ENCODE measurements at places on chromosomes 11 and 22.

GRCh38 chr11:113184498-113184897, 129.9 kb upstream of the TTC12 start:
- peak; percentile 98 for DNase-seq

- peak; percentile 21 for DNase-seq
Observed at GRCh38 chr11:112163875-112164685, at the start of gene IL18. Gene IL18 (minus strand): TSS chr11:112164094. CDS start chr11:112155053, 9,041 bp downstream.

DNA sequence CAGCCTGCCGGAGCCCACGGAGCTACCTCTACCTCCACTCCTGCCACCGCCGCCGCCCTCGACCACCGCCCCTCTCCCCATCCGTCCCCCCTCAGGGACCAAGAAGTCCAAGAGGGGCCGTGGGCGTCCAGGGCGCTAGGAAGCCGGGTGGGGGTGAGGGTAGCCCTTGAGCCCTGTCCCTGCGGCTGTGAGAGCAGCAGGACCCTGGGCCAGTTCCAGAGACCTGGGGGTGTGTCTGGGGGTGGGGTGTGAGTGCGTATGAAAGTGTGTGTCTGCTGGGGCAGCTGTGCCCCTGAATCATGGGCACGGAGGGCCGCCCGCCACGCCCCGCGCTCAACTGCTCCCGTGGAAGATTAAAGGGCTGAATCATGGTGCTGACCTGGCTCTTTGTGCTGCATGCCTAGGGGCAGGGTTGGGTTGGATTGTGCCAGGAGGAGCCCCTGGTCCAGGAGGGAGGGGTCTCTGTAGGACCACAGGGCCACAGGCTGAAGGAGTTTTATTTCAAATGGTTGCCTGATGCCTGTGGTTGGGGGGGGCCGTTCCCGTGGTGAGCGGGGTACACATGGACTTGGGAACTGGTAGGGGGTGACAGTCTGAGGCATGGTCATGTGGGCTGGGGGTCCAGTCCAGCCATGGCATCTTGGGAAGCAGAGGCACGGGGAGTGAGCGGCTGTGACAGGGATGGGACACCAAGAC, 2.3 kb downstream of the PTPRCAP start:
- DNase-seq: no peak

DNA sequence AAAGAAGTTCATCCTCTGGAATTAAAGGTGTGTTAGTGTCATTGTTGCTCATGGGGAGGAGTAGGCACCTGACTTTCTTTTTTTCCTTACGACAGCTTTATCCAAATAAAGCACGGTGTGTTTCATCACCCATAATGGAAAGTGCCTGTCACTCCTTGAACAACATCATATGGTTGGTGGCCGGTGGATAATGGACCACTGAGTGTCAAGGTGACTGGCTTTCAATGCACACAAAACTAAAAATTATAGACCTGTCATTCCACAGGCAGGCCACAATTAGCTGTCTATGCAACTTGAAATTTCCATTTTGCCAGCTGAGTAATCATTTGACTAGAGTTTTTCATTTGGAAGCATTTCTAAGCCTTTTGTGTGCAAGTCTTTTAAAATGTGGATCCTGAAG, 45.0 kb upstream of the MPPED2 start:
- no peak for DNase-seq

GRCh38 chr22:22968366-22968765, 80.8 kb downstream of the IGLL5 start:
- DNase-seq: no peak

- no peak for DNase-seq
Observed at GRCh38 chr22:35418088-35418487, 18.1 kb downstream of the MCM5 start.

GRCh38 chr11:64321533-64321932, 3.6 kb downstream of the PRDX5 start:
- DNase-seq: peak; percentile 16

DNA sequence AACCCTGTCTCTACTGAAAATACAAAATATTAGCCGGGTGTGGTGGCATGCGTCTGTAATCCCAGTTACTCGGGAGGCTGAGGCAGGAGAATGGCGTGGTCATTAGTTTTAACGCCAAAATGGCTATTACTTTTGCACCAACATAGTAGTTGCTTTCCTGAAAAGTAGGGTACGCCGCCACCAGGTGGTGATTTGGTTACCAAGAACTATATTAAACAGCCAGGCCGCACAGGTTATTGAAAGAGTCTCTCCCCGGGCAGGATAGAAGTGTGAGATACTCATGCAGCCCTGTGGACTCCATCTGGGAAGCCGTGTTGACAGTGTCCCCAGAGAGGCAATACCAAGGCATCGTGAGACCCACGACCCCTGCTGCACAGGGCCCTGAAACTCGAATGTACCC, 24.6 kb upstream of the LRRC32 start:
- no peak for DNase-seq

- DNase-seq: no peak
Observed at GRCh38 chr11:103651341-103651998, 385.0 kb upstream of the DDI1 start.

DNA sequence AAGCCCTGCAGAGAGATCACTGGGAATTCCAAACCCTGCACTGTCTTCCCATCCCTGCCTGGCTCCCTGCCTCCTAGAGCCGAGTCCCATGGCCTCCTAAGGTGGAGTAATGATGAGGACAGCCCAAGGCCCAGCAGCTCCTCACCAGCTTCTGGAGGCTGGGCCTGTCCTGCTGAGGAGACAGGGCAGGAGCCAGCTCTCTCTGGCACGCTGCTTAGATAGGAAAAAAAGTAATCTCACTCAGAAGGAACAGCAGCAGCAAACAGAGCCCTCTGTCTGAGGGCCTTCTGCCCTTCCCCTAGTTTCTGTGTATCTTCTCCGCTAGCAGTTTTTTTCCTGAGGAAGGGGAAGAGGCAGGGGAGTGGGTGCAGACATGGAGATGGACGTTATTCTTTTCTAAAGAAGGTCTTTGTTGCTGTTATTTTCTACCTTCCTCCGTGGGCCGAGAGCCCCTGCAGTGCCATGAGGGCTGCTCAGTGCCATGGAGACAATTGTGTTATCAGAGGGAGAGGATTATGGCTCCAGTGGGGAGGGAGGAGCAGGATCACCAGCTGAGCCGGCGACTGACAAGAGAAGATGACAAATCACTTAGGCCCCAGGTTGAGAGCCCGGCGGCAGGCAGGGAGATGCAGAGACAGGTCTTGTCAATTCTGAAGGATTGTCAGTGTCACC, 315.3 kb downstream of the BUD13 start:
- no peak for DNase-seq

DNA sequence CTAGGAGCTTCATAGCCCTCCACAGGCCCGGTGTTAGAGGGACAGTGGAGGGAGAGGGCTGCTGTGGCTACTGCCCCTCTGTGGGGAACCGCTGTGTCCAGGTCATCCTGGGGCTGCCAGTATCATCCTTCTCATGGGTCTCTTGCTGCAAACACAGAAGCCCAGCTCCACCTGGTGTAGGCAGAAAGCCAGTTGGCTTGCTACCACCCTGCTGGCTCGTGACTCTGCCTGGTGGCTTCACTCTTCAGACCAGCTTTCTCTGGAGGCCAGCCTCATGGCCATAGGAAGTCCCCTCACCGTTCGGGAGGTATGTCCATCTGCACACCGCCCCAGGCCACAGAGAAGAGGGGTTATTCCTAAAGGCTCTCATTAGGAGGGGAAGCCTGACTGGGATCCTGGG, 19.4 kb upstream of the SUSD2 start:
- DNase-seq: no peak

- DNase-seq: no peak
Observed at GRCh38 chr11:64876835-64877341, 1.5 kb downstream of the EHD1 start.

DNA sequence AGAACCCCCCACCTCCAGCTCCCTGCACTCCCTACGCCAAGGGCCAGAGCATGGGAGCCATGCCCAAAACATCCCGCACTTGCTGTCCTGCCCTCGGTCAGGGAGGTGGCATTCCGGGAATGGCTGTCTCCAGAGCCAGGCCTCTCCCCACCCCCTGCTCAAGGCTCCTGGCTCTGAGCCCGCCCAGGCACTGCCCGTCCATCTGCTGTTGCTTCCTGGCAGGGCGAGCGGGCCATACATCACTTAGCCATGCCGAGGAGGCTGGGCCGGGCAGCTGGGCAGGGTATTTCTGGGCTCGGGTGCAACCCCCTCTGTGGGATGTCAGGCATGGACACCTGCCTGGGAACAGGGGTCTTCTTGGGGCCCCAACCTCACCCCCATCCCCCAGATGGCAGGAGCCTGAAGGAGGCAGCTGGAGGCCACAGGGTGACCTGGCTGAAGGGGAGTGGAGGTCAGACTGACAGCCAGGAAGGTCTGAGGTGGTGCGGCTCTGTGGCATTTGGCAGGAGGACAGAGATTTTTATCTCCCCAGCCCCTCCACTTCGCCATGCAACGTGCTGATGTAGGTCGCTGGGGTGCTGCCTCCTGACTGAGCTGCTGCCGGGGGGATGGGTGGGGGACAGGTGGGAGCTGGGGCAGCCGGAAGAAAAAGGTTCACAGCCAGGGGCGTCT, 8.7 kb upstream of the CABP7 start:
- DNase-seq: no peak

- DNase-seq: no peak
Observed at GRCh38 chr22:46010207-46010867, 33.4 kb upstream of the WNT7B start.

GRCh38 chr22:38005943-38006342, 21.6 kb upstream of the SOX10 start:
- DNase-seq: no peak

DNA sequence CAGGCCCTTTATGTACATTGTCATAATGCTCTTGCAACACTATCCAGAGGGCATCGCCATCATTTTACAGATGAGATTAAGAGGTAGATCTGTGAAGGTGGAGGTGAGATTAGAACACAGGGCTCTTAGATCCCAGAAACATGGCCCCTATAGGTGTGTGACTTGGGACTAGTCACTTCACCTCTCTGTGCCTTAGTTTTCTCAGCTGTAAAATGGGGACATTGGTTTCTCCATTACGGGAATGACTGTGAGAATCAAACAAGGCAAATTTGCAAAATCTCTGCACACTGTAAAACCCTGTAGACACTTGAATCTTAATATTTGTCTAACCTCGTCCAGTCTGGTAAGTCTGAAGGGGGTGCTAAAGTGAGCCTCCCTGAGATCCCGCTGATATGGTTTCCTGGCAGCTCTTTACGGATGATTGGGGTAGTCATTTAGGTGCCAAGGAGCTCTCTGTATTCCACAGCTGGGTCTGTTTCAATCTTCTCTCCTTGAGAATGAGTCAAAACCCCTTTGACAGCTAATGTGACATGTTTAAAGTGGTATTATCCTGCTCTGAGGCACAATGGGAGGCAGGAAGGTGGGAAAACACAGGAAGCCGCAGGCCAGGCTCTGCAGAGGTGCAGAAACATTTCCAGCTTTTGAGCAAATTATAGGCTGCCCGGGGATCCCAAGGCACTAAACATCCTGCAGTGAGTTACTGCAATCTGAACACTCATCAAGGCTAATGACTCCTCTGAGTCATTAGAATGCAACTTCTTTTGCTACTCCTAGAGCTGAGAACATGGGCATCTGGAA, 140.8 kb downstream of the CCDC81 start:
- peak; percentile 82 for DNase-seq

GRCh38 chr11:67421430-67422031, 6.1 kb downstream of the CARNS1 start:
- DNase-seq: no peak

GRCh38 chr22:24421428-24421931, 5.9 kb upstream of the ADORA2A start:
- no peak for DNase-seq

DNA sequence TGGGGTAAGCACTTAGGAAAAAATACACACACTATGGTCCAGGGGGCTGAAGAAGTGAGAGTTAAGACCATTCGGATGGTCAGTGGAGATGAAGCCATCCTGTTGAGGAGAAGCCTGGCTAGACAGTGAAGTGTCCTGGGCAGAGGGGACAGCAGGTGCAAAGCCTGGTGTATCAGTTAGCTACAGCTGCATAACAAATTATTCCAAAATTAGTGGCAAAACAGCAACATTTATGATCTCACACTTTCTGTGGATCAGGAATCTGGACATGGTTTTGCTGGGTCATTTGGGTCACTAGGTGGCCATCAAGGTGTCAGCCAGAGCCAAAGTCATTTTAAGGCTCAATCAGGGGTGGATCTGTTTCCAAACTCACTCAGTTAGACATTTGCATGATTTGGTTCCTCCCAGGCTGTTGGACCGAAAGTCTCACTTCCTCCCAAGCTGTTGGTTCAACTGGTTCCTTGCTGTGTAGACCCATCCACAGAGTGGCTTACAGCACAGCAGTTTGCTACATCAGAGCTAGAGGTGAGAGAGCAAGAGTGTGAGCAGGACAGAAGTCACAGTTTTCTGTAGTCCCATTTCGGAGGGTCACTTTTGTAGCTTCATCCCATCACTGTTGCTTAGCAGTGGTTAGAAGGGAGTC, 80.1 kb upstream of the ALX4 start:
- no peak for DNase-seq

- DNase-seq: no peak
Observed at GRCh38 chr11:133968300-133968699, 11.5 kb upstream of the IGSF9B start.

DNA sequence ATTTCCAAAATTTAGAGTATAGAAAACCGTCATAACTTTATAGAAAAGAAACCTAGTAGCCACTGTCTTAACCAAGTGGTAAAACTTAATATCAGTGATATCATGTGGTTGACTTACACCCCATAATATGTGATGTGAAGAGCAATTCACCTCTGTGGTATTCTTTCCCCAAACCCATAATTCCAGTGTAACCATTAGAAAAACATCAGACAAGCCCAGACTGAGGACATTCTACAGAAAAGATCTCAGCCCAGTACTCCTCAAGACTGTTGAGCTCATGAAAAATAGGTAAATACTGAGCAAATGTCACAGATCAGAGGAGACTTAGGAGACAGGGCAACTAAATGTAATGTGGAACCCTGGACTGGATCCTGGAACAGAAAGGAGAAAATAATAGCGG, 134.6 kb downstream of the PGR start:
- no peak for DNase-seq

- no peak for DNase-seq
Observed at GRCh38 chr22:37959231-37959825, 5.8 kb downstream of the POLR2F start.

DNA sequence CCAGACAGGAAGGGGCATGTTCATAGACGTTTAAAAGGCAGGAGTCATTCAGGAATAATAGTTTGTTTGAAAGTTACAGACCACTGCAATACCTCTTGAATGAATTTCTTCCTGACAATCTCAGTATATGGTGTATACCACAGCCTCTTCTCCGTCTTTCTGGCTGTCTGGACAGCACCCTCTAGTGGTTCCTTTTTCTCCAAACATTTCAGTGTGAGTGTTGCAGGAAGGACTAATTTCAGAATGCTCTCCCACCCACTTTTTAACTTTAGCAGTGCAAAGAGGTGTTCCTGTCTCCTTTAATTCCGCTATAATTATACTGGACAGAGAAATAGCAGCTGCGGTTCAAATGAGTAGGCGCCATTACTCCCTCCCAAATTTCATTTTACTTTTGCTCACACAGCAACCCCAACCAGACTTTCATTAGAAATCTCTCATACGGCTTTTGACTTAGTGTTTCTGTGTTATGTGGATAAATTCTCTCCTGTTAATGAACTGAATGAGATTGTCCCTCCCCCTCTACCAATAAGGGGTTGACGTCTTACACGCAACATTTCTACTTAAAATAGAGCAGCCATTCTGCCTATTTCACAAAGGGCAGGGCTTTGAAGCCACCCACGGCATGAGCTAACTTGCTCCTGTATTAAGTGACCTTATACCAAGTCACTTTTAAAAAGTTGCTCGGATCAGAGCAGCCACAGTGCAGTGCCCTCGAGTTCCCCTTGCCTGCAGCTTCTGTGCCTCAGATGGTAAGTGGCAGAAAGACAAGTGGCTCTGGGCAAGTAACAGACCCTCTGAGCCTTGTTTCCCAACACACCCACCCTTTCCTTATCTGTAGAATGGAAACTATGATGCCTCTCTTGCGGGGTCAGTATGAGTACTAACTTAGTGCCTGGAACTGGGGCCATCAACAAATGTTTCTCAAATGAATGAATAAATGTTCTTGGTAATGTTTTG, 368.6 kb downstream of the OPCML start:
- peak; percentile 52 for DNase-seq

Measured in choroid plexus epithelial cell (primary cell).